Glomerular endothelial cell (primary cell): ENCODE measurements at places on chromosomes 3 and 15. TPM values are rescaled to one million over a fixed set of nuclear protein-coding genes. Genes with fewer than 3 reads are reported as not detected.

HIGD2B gene
- not detected in 2 replicates for total RNA-seq

MAGEF1 gene
- 18.9 and 19.4 TPM in 2 replicates for total RNA-seq

GOLGA8G gene
- total RNA-seq = not detected in 2 replicates

SLC2A2 gene
- not detected in 2 replicates for total RNA-seq

EPHA3 gene
- total RNA-seq = 0.34 and 1.1 TPM in 2 replicates

PFKFB4 gene
- total RNA-seq = 6.5 and 10.7 TPM in 2 replicates

LINGO1 gene
- total RNA-seq = 0.18 TPM in 1 of 2 replicates, not detected in the other

MCF2L2 gene
- total RNA-seq = 3.1 and 3.6 TPM in 2 replicates

ITIH3 gene
- not detected in 2 replicates for total RNA-seq

TMEM43 gene
- 96.9 and 98.2 TPM in 2 replicates for total RNA-seq

UBE2E1 gene
- 98.8 and 118 TPM in 2 replicates for total RNA-seq

ITIH1 gene
- total RNA-seq = not detected in 2 replicates

HSPBAP1 gene
- total RNA-seq = 4.1 and 6.4 TPM in 2 replicates

CATSPER2 gene
- 0.10 and 0.29 TPM in 2 replicates for total RNA-seq

C3orf52 gene
- total RNA-seq = 3.7 and 3.8 TPM in 2 replicates

TOPBP1 gene
- 17.0 and 21.2 TPM in 2 replicates for total RNA-seq

FANCD2OS gene
- total RNA-seq = not detected in 2 replicates

IL17RB gene
- total RNA-seq = not detected in 2 replicates

ALDH1A2 gene
- total RNA-seq = 0.58 and 5.8 TPM in 2 replicates

EDC3 gene
- total RNA-seq = 25.8 and 39.9 TPM in 2 replicates

ANKRD34C gene
- total RNA-seq = not detected in 2 replicates

UBE2Q2 gene
- total RNA-seq = 42.9 and 48.0 TPM in 2 replicates

SLC6A20 gene
- not detected in 2 replicates for total RNA-seq

CORO2B gene
- 7.8 and 10.9 TPM in 2 replicates for total RNA-seq

B3GNT5 gene
- total RNA-seq = 50.9 and 51.6 TPM in 2 replicates

ABHD14A gene
- 13.5 and 17.0 TPM in 2 replicates for total RNA-seq

LRTM1 gene
- not detected in 2 replicates for total RNA-seq

EHD4 gene
- total RNA-seq = 170 and 236 TPM in 2 replicates

AQP9 gene
- not detected in 2 replicates for total RNA-seq

ERICH6 gene
- not detected in 2 replicates for total RNA-seq
